ENCODE measurements at places on chromosomes 2 and 18.

DNA sequence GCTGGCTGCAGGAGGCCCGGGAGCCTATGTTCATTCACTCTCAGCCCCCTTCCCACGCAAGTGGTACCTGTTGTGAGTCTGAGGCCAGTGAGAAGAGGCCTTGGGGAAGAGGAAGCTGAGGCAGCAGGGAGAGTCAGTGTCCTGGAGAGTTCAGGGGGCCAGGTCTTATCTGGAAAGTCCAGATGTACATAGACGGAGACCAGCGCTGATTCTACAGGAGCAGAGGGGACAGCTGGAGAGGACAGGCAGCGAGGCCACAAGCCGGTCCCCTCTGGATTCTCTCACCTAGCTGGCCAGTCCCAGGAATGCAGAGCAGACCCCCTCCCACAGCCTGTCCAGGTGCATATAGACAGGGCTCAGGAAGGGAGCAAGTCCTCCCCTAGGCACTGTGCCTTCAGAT lies 29.1 kb upstream of the SELENOI start:
- no peak for DNase-seq

DNA sequence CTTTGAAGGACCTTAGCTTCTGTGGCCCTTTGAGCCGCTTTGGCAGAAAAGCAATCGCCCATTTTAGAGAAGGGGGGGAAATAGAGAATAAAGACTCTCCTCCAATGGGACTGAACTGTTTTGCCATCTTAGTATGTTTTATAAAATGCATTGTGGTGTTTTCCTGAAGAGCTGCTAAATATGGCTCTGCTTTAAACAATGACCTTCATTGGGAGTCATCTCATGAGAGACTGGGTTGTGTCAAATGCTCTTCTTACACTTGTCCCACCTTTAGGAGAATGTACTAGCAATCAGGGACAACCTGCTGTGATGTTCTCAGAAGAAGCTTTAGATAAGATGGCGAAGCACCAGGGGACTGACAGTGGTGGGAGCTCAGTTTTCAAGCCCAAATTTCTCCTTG lies 418.9 kb upstream of the POU3F3 start:
- DNase-seq = no peak

DNA sequence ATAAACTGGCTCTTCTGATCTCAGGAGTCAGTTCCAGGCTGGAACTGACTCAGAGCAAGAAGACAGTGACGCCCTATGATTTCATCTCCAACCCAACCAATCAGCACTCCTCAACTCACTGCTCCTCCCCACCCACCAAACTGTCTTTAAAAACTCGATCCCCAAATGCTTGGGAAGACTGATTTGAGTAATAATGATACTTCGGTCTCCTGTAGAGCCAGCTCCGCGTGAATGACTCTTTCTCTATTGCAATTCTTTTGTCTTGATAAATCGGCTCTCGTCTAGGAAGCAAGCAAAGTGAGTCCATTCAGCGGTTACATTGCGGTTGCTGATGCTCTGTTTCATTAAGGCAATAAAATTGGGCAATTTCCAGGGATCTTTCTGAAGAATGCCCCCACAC lies 1025.3 kb upstream of the CNTNAP5 start:
- DNase-seq = peak; percentile 79

DNA sequence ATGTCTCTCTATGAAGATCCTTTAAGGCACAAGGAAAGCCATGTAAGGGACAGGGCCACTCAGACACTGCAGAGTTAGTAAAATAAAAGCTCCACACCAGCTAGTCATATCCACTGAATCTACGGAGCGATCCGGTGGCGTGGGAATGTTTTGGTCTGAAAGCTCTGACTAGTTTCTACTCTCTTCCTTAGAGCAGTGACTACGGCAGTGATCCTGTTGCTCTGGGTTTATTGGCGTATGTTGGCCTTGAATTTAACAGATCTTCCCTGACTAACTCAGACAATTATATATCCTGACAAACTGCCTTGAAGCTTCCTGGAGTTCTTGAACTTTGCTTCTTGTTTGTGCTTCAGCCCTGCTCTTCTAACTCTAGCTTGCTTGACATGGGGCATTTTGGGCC lies 115.3 kb upstream of the FZD5 start:
- DNase-seq = no peak

GRCh38 chr2:28356095-28356911 lies 36.4 kb upstream of the FOSL2 start:
- DNase-seq = no peak

- no peak for DNase-seq
Observed at GRCh38 chr18:43588838-43589237, 311.5 kb upstream of the SYT4 start.

DNA sequence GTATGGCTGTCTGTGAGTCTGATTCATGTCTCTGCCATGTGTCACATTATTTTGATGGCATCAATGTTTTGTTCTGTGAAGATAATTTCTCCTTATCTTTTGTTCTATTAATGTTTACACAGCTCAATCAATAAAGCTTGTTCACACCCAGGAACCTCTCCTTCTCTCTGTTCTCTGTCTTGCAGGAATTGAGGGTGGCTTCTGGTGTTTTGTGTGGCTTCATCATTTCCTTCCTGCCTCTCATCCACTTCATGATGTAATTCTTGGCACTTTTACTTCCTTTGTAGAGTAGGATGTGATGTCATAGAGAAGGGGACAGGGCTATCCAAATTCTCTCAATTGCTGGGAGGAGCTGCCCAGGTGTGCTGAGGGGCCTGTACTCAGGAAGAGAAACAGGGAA lies 27.2 kb downstream of the ASXL3 start:
- DNase-seq = no peak

GRCh38 chr18:52394602-52395001 lies 54.6 kb downstream of the DCC start:
- DNase-seq = no peak
